ENCODE measurements at places on chromosomes 12 and 14.

- no peak for DNase-seq
These were observed 243.2 kb downstream of the CACNA1C start for GRCh38 chr12:2295941-2296461.

DNA sequence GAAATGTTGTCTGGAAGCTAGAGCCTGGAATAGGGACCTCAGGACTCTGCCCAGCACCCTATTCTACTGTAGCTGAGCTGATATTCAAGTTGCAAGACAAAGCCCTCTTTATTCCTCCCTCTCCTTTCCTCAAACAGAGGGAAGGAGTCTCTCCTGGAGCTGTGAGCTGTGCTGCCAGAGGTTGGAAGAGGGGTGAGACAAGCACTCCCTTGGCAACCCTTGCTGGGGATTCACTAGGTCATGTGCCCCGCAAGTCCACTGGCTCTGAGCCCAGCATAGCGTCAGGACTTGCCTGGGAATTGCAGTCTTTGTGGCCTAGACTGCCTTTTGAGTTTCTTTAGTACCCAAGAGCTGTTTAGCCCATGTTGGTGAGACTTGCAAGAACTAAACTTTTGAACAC is 11.4 kb upstream of the ASCL1 start:
- DNase-seq: no peak

- DNase-seq: no peak
These were observed 9.0 kb downstream of the MLXIP start for GRCh38 chr12:122087431-122088178.

DNA sequence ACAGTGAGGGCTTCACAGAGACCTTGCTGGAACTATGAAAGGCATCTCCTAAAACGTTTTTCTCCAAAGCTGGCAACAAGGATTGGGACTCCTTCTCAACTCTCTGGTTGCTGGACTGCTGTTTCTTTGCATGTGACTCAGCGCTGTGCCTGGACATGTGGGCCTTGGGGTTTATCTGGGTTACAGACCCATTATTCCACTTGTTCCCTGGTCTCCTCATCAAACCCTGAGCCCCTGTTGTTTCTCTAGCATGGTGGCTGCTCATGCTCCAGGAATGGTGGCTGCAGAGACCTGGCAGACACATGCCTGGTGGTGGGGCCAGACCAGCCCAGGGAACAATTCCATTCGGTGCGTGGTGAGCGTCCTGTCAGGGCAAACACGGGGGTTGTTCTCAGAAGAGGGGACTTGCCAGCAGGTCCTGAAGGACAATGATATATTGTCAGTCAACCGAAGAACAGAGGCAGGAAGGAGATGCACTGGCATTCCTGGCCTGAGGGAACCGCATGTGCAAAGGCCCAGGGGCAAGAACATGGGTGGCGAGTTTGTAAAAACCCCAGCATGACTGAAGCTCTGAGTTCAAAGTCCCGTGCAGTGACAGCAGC is 320.1 kb upstream of the RTL1 start:
- no peak for DNase-seq

DNA sequence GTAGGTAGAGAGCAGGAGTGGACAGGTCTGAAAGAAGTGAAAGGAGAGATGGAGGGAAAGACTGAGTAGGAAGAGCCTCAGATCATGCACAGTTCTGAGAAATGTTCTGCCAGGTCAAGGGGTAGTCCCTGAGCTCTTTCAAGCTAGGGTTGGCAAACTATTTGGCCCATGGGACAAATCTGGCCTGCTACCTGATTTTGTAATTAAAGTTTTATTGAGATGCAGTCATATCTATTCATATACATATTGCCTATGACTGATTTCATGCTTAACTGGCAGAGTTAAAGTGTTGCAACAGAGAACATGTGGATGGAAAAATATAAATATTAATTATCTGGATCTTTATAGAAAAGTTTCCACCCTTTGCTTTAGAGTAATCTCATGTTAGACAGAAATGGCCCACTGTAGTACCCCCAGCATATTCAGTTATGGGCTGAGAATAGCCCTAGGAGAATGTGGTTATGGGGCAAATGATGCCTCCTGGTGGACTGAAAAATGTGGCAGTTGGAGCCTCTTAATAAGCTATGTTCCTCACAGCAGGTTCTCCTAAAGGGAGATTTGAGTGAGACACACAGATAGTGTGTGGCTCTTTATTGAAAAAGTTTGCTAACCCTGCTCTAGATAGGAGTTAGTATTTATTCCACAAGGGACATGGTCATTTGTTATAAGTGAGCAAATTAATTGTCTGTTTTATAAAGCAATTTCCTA is 476.9 kb downstream of the LRIG3 start:
- DNase-seq: no peak

GRCh38 chr12:43291516-43291915 is 260.5 kb downstream of the ADAMTS20 start:
- DNase-seq: no peak

GRCh38 chr14:67417633-67418032 is 5.7 kb upstream of the PLEK2 start:
- DNase-seq: no peak

DNA sequence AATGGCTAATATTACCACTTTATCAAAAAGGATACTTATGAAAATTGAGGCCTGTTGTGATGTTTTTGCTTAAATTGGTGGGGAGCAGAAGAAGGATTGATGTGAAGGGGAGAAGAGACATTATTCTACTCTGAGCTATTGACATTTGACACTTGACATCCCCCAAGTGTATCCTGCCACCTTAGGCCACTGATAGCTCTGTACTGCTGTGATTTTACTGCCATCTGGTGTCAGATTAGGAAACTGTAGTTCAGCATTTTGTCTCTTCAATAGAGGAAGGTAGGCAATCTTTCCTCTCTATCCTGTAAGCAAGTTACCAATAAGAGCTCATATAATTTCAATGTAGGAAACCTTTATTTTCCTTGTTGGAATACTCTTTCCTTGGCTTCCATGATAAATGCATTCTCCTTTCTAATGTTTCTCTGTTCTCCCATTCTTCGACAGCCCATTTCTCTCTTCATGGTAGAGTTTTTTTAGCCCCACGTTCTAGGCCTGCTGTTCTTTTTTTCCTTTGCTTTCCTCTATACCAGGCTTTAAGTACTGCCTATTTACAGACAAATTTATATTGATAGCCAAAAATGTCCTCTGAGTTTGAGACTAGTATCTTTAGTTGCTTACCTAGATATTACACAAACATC is 46.3 kb downstream of the PPHLN1 start:
- no peak for DNase-seq

- no peak for DNase-seq
These were observed 392.9 kb upstream of the FOXG1 start for GRCh38 chr14:28373721-28374120.

GRCh38 chr12:10088955-10089900 is 9.6 kb downstream of the CLEC1A start:
- no peak for DNase-seq

- no peak for DNase-seq
These were observed 1613.4 kb upstream of the SEL1L start for GRCh38 chr14:83147006-83147405.

DNA sequence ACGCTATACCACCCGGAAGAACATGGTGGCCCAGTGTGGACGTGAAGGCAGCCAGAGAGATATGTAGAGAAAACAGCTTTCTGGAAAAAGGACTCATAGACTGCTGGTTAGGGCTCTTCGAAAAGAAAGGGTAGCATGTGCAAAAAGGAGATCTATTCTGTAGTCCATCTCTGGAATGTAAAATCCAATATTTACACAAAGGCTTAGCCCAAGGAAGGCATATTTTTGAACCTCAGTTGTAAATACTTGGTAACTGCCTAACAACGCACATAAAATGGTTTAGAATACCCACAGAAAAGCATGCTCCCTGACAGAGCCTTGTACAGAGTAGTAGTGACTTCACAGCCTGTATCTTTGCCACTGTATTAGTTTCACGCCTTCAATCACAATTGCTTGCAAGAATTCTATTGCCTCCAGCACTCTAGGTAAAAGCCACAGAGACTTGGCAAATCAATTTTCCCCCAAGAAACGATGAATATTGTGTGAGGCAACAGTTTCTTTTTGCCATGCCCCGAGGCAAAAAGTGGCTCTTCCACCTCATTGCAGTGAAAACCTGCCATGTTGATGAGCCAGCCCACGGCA is 59.2 kb downstream of the TRIM9 start:
- DNase-seq: no peak
